Effector memory CD4-positive, alpha-beta T cell (primary cell): ENCODE measurements at places on chromosomes 11 and 22.

GRCh38 chr11:36455658-36456111 is 54.4 kb downstream of the TRAF6 start:
- DNase-seq, result no peak

DNA sequence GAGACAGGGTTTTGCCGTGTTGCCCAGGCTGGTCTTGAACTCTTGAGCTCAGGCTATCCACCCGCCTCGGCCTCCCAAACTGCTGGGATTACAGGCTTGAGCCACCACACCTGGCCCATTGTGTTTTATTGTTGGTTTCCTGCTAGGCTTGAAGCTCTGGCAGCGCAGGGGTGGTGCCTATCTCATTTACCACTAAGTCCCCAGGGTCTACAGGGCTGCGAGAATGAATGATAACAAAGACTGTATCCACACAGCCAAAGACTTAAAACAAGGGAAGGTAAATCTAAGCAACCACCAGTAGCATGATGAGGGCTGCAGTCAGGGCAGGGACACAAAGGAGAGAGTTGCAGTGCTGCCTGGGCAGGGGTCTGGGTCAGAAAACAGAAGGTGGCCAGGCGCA is 37.3 kb upstream of the XBP1 start:
- no peak for DNase-seq

- no peak for DNase-seq
Measured at GRCh38 chr22:19121631-19122142, 525 bp downstream of the DGCR2 start.

GRCh38 chr11:127902382-127902781 is 685.0 kb downstream of the ETS1 start:
- DNase-seq, result no peak

GRCh38 chr11:130433357-130433756 is 4.9 kb upstream of the ADAMTS8 start:
- DNase-seq, result no peak

- no peak for DNase-seq
Measured at GRCh38 chr11:69817265-69818230, 1.7 kb downstream of the FGF3 start.

DNA sequence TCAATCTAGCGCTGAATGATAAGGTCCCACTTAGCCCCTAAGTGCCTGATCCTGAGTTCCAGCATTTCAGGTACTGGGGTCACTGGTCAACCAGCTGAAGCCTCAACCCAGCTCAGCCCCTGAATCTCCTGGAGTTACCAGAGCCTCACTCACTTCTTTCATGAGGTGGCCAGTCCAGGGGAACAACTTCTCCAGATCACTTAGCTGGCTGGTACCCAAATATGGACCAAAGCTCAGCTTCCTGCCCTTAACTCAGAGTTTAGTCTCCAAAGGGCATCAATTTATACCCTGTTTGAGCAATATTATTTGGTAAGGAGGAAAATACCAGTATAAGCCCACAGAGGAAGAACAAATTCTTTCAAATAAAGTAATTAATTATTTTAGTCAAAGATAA is 105.6 kb downstream of the SLC1A2 start:
- DNase-seq, result no peak

DNA sequence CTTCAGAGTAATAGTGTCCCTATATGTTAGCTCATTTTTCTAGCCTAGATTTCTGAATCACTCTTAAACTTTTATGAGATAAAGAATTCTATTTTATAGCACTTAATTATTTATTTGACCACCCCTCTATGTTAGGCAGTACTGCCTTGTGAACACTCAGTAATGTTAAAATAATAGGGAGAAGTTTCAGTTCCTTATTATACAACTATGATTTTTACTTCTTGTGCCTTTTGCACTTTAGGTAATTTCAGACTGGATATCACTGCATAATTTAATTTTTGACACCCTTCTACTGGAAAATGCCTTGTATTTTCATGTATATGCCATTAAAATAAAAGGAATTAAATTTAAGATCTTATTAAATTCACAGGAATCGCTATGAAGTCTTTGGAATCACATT is 3.1 kb downstream of the BCO2 start:
- DNase-seq, result no peak

DNA sequence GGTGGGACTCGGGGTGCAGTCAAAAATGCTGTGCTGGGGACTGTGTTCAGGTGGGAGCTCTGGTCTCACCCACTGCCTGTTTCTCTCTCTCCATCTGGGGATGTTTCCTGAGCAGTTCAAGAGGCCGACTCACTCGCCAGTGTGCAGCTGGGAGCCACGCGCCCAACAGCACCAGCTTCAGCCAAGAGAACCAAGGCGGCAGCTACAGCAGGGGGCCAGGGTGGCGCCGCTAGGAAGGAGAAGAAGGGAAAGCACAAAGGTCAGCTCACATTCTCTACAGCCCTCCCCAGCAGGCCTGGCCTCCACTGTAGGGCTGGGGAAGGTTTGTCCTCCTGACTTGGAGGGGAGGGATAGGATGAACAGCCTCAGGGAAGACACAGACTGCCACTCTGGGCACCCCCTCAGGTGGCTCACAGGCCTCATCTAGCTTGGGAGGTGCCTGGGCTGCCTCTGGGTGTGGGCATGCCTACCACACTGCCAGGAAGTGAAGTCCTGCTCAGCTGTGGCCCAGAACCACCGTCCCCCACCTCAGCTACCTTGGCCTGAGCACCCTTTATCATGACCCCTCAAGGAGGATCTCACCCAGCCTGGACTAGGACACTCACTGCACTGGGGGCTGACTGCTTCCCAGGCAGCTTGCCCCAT is 13.0 kb downstream of the TUB start:
- no peak for DNase-seq
